ENCODE measurements at places on chromosomes 4 and X. TPM values are rescaled to one million over a fixed set of nuclear protein-coding genes. Genes with fewer than 3 reads are reported as not detected.

Gene ZDHHC15
- not detected for total RNA-seq

Gene NPNT
- 35.4 TPM for total RNA-seq

Gene HS3ST1
- total RNA-seq, result 53.5 TPM

Gene FHDC1
- 3.0 TPM for total RNA-seq

Gene TLR6
- 0.34 TPM for total RNA-seq

Gene FAM199X
- total RNA-seq, result 19.1 TPM

Gene MND1
- 3.9 TPM for total RNA-seq

Gene CPXCR1
- not detected for total RNA-seq

Gene DMRTC1
- total RNA-seq, result not detected

Gene TMEM33
- 100 TPM for total RNA-seq

- DNase-seq, result no peak
Observed at GRCh38 chr4:5021546-5021945, 2.3 kb upstream of the CYTL1 start.

DNA sequence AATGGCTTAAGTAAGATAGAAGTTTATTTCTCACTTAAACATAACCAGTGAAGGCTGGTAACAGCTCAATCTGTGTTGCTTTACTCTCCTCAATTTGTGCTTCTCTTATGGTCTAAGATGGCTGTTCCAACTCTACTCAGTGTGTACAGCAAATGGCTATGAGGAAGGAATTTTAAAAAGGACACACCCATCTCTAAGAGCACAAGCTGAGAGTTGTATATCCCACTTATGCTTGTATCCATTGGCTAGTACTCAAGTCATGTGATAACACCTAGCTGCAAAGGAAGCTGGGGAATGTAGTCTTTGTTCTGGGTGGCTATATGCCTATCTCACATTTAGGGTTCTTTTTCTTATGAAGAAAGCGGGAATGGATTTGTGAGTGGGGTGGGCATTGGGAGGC, 63.3 kb downstream of the GPAT3 start:
- DNase-seq, result peak; percentile 46

GRCh38 chr4:157804986-157805385, 367.8 kb downstream of the GASK1B start:
- peak; percentile 7 for DNase-seq

DNA sequence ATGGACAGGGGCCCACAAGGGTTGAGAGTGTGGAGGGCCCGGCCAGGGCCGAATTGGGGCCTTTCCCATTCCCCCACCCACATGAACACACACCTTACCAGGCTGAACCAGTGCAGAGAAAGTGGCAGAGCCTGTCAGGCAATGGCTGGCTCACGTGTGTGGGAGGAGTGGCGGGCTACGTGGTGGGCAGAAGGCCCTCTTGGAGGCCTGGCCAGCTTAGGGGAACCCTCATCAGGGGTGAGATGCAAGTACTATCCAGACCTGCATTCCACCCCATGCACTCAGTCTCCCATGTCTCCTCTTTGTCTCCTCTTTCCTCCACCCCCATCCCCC, 965 bp downstream of the TCEAL4 start:
- DNase-seq, result no peak

DNA sequence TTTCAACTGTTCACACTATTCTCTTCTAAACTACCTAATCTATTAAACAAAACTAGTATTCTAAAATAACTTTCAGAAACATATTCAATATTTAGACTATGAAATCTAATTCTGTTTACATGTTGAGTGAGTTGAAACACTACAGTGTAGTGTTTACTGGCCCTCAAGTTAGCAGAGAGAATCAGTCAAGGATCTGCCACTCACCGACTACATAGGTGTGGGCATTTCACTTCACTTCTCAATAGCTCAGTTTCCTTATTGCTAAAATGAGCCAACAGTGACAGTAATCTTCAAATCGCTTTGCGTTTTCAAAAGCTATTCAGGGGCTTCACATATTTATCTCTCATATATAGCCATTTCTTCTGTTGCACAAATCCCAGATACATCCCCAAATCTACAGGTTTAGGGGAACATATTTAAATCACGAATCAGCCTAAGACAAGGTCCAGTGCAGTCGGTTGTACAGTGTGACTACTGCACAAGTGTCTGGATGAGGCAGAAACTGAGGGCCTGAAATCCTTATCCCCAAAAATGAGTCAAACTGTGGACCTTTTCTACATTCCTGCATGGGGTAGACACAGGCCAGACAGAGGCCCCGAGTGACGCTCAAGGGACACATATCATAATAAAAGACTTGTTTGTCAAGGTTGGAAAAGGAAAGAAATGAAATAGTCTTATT, 129.8 kb downstream of the PPP3CA start:
- DNase-seq, result no peak

- DNase-seq, result no peak
Observed at GRCh38 chr4:66613591-66613990, 931.7 kb downstream of the CENPC start.

DNA sequence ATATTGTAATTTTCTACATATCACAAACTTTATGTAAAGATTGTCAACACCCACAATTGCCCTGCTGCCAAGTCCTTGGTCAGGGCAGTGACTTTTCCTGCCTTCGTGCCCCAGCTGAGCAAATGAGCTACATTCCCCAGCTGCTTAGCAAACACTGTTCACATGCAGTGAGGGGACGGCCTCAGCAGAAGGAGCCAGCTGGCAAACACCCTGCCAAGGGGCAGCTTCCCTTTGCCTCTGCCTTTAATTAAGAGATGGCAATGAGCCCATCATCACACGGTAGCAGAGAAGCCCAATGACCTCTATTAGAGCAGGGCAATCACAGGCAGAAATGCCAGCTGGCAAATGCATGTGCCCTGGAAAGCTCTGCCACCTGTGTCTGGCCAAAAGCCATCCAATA, 253.4 kb downstream of the EPHA5 start:
- peak; percentile 23 for DNase-seq

DNA sequence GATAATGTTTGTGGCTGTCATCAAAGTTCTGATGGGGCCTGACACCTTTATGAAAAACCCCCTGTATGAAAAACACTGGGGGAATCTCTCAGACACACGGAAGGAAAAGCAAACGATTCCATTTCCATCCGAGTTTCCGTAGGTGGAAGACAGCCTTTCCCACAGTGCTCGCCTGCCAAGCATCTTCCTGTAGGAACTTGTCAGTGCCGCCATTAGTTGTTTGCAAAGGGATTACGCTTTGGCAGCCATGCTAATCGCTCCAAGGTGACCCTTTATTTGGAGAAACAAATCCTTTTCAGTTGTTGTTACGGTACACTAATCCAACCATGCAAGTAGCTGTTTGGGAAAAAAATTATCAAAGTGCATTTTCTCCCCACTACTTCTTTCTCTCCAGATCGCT, 44.4 kb upstream of the STOX2 start:
- no peak for DNase-seq

DNA sequence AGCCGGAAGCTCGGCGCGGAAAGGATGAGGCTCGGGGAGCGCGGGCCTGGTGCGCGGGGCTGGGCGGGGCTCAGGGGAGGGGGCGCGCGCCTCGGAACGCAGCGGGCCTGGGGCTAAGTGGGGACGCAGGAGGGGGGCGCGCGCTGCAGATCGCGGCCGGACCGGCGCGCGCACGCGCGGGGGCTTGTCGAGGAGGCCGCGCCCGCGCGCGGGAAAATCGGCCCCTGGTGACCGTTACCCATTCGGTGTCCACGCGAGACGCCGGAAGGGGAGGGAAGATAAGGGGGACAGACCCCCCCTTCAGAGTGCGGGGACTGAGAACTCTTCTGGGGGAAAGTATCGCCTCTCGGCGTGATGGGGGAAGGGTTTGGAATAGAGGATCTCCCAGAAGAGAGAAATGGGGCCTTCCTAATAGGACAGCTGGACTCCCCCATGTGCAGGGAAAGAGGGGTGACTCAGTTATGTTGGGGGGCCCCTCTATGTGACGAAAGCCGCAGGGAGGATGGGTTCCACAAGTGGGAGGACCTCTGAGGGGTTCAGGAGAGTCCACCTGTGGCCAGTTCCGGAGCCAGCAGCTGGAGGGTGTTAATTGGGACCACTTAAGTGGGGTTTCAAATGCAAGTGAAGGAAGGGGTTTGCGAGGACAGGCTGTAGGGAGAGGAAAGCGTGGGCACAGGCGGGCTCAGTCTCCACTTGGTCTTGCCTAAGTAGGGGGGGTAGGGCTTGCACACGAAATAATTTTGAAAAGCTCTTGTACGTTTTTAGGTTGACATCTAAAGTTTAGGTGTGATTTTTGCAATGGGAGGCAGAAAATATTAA, 584 bp downstream of the SUV39H1 start:
- no peak for DNase-seq

DNA sequence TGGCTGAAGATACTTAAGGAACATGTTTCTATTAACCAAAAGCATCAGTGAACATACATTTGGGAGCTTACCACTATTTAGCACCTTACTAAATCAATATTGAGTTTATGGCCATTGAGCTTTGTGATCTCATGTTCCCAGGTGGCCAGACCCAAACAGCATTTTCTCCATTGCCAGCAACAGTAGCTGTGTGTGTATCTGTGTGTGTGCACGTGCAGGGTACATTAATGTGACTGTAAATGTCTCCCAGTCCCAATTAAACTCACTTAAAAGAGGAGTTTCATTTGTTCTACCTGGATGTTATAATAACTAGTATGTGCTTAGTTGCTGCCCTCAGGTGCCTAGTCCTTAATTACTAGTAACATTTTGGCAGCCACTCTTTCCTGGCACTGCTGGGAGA, 282.4 kb downstream of the NR3C2 start:
- DNase-seq, result no peak

- DNase-seq, result no peak
Observed at GRCh38 chrX:24862343-24862742, 153.4 kb downstream of the ARX start.

DNA sequence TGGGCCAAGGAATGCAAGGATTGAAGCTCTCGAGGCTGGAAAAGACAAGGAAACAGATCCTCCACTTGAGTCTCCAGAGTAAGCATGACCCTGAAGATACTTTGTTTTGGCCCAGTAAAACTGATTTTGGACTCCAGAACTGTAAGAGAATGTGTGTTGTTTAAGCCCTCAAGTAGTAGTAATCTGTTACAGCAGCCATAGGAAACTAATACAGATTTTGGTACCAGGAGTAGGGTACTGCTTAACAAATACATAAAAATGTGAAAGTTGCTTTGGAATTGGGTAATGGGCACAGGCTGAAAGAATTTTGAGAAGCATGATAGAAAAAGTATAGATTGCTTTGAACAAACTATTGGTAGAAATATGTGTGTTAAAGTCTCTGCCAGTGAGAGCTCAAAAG, 17.4 kb upstream of the FRAS1 start:
- DNase-seq, result no peak

- no peak for DNase-seq
Observed at GRCh38 chr4:162836773-162837172, 329.9 kb downstream of the NAF1 start.

- DNase-seq, result peak; percentile 3
Observed at GRCh38 chr4:17232566-17233253, 279.2 kb downstream of the QDPR start.

GRCh38 chr4:103095080-103095479, 4.6 kb downstream of the BDH2 start:
- no peak for DNase-seq

DNA sequence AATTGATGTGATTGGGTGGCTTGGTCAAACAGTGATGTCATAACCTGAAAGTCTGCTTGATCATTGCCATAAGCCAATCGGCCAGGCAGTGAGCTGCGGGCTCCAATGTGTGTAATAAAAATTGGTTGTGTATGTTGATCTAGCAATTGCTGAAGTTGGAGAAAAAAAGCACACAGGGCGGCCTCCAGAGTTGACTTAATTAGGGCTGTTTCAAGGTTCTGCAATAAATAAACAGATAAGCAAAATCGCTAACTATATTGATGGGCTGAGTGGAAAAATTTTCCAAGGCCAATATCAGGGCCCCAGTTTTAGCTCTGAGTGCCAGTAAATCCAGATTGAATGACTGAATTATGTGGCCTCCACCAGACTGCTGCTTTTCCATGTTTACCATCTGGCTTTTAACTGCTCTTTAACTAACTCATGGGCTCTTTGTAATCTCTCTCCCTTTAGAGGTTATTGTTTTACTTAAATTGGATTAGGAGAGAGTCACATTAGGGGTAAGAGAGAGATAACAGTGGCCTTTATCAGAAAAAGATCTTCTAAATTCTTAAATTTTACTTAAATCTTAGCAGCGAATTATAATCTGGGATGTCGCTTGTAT, 160.6 kb upstream of the WDFY3 start:
- no peak for DNase-seq

- DNase-seq, result peak; percentile 29
Observed at GRCh38 chr4:3873408-3874027, 107.3 kb downstream of the ADRA2C start.

GRCh38 chr4:41882625-41883347, 52.4 kb upstream of the TMEM33 start:
- peak; percentile 44 for DNase-seq

GRCh38 chr4:182351485-182351884, 108.3 kb downstream of the TENM3 start:
- DNase-seq, result no peak

GRCh38 chr4:20926529-20926928, 226.3 kb downstream of the PACRGL start:
- DNase-seq, result no peak

GRCh38 chrX:20500171-20500865, 233.6 kb upstream of the RPS6KA3 start:
- no peak for DNase-seq

DNA sequence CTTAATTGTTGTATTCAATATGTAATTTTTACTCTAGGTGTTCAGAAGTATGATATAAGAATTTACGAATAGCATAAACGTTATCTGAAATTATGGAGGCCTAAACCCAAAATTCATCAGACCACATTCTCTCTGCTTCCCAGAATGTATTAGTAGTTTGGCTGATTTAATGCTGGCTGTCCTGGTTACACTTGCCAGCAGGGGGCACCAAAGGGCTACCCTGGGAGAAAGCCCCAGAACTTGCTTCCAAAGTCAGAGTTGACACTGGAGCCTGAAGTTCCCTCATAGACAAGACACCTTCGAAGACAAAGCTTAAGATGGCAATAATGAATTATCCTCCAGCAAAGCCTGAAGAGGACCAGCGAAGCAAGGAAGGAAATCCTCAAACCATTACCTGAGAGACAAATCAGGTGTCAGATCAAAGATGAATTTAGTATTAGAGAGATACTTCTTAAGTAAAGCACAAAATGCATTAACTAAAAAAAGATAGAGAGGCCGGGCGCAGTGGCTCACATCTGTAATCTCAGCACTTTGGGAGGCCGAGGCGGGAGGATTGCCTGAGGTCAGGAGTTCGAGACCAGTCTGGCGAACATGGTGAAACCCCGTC, 11.3 kb upstream of the ANOS1 start:
- peak; percentile 54 for DNase-seq

DNA sequence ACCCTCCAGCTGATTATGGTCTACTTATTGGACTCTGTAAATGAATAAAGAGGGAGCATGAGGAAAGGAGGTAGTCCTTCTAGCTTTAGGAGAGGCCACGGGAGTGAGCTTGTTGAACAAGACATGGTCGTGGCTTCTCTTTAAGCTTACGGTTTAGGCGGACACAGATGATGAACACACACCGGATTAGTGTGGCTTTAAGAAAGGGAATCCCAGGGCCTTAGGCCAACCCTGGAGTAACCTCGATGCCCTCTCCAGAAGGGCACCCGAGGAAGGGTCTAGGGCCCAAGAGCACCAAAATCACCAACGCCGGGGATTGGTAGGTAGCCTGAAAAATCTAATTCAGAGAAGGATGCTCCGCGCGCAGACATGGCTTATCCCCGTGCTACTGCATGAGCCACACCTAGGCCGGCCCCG, 39.4 kb downstream of the ERVMER34-1 start:
- no peak for DNase-seq

All from HT-29 (cell line).